Activated T-helper 1 cell treated with anti-CD3 and anti-CD28 coated beads, Interleukin-12 subunit alpha, Interleukin-12 subunit beta, Interleukin-2, Interleukin-4 antibody, amounts not matched to agents 30 ng/mL and 10 ng/mL and 1 ng/mL, durations not matched to agents 14 hours and 24 hours and 36 hours (primary cell): ENCODE measurements at places on chromosomes 16 and 17. TPM values are rescaled to one million over a fixed set of nuclear protein-coding genes. Genes with fewer than 3 reads are reported as not detected.
A peak's percentile ranks its signal among the peaks of the same experiment; 100 is the strongest.

DNA sequence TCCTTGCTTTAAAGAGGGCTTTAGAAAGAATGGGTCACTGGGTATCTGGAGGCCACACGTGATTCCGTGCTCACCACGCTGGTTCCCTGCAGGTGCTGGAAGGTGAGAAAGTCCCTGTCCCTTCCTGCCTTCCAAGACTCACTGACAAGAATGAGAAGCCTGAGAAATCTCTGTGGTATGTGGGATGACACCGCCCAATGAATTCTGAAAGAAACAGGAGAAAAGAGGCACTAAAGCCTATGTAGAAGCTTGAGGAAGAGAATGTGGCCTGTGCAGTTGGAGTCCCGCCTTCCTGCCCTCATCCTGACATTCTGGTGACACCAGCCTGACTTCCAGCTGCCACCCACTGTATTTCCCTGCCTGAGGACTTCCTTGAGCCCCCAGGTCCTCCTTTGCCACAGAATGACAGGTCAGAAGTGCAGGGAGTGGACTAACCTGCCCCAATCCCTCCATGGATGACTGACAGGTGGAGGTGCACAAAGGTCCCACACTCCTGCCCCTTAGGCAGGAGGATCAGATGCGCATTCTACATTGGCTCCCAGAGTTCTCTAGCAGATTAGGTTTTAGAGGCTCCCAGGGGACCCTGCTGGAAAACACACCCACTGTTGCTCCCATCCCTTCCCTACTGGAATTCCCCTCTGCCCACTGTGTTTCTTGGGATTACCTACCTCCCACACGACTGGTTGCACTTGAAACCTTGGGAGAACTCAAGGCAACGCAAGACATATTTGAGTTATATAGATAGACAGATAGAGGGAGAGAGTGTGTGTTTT lies 38.6 kb upstream of the TENT4B start:
- H3K36me3 ChIP-seq: no peaks in the 10 kb centered on the region
- no peak for DNase-seq
- no peak overlapping the region for H3K27ac ChIP-seq
- no peaks in the 10 kb centered on the region for H3K27me3 ChIP-seq

GRCh38 chr17:671076-671762 lies 43.4 kb downstream of the VPS53 start:
- no peak overlapping the region for H3K27ac ChIP-seq
- peaks cover 5% of the 10 kb centered on the region for H3K4me1 ChIP-seq
- DNase-seq: no peak
- H3K27me3 ChIP-seq: no peaks in the 10 kb centered on the region

The ASGR1 gene
- total RNA-seq: 1.1 and 1.6 TPM in 2 replicates

DNA sequence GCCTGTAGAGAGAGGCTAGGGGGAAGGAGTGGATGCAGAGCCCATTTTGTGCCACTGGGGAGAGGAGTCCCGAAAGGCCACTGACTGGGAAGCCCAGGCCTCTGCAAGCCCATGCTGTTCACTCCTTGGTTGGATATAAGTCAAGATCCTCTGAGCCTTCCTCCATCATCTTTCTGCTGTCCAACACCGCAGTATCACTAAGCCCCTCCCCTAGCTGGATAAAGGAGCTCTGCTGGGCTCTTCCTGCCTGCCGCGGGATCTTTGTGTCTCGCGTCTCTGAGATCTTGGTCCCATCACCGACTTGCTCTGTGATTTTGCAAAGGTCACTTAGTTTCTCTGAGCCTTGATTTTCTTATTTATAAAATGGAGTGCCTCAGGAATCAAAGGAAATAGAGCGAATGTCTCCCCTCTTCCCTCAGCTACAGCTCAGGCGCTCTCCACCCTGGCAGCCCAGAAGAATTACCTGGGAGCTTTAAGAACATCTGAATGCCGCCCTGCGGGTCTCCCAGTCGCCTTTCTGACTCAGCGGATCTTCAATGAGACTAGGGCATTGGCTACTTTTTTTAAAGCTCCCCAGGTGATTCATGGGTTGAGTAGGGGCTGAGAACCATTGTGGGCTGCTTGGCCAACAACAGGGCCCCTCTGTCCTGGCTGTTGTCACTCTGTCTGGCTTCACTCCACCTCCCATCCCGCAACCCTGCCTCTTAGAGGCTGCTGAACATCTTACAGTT lies 25.2 kb upstream of the TMEM220 start:
- H3K4me3 ChIP-seq: no peak overlapping the region
- H3K27me3 ChIP-seq: peaks cover 2% of the 10 kb centered on the region
- no peaks in the 10 kb centered on the region for H3K4me1 ChIP-seq
- no peak overlapping the region for H3K27ac ChIP-seq
- H3K36me3 ChIP-seq: no peaks in the 10 kb centered on the region

GRCh38 chr17:35238821-35239220 lies 4.1 kb upstream of the SLFN5 start:
- H3K27me3 ChIP-seq: no peaks in the 10 kb centered on the region
- H3K27ac ChIP-seq: peak overlapping the region; percentile 75
- peaks cover 18% of the 10 kb centered on the region for H3K36me3 ChIP-seq
- H3K4me1 ChIP-seq: peaks cover 64% of the 10 kb centered on the region

The PIRT gene
- not detected in 2 replicates for total RNA-seq

DNA sequence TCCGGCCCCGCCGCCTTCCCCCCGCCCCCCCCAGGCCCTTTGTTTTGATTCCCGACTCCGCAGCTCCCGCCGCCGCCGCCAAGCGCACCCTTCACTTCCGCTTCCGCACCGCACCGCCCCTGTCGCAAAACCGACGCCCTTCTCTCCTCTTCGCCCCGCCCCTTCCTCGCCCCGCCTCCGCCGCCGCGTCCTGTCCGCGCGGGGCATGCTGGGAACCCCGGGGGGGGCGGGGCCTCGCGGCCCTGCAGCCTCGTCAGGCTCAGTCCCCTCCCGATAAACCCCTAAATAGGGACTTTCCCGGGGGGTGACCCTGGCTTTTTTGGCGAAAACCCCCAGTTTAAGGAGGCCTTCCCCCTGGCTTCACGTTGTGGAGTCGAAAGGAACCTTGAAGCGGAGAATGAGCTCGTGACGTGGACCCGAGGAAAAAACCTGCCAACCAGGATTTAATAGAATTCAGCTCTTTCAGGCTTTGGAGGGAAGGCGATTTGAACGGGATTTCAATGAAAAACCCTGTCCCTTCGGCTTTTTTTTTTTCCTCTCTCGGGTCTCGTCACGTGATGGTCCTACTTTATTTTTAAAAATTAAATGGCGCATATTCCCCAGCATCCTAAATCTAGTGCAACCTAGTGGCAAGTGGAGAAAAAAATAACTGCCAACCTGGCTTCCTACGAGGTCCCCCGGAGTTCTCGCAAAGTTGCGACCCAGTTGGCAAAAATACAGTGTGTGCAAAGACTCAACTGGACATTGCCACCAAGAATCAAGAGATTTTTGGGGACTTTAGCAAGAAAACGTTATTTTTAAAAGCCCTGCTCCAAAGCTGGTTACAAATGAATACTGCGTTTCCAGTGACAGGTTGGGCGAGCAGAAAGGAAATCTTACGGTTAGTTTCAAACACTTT lies at the start of gene MARF1:
Gene MARF1 (minus strand): TSS at position 107 of the 898 bp plus-strand sequence. CDS start 3,921 bp downstream, outside the sequence.
- DNase-seq: peak; percentile 98
- H3K27ac ChIP-seq: peak within 1 kb of the TSS; percentile 96
- peak within 1 kb of the TSS; percentile 96 for H3K4me3 ChIP-seq
- peaks cover 49% of the 10 kb centered on the region for H3K4me1 ChIP-seq
- peaks cover 12% of the 10 kb centered on the region for H3K36me3 ChIP-seq

DNA sequence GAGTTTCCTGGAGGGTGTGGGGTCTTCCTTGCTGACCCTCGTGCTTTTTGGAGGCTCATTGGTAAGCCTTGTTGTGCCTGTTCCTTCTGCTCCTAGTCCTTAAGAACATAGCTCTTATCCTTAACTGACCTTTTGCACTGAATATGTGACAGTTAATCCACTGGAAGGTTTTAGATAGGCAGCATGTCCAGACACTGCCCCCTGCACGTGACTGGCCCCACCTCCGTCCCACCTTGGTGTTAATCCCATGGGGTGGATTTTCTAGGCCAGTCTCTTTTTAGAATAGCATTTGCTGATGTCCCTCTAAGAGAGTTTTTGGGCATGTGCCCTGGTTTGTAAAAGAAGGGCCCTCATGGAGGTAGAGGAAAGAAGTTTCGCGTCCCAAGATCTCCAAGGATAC lies 58.3 kb downstream of the RBFOX1 start:
- H3K27ac ChIP-seq: no peak overlapping the region
- H3K36me3 ChIP-seq: no peaks in the 10 kb centered on the region
- no peaks in the 10 kb centered on the region for H3K27me3 ChIP-seq
- DNase-seq: no peak

The CNTNAP1 gene
- total RNA-seq: 1.8 and 2.2 TPM in 2 replicates

The DHX40 gene
- 16.8 and 17.1 TPM in 2 replicates for total RNA-seq

DNA sequence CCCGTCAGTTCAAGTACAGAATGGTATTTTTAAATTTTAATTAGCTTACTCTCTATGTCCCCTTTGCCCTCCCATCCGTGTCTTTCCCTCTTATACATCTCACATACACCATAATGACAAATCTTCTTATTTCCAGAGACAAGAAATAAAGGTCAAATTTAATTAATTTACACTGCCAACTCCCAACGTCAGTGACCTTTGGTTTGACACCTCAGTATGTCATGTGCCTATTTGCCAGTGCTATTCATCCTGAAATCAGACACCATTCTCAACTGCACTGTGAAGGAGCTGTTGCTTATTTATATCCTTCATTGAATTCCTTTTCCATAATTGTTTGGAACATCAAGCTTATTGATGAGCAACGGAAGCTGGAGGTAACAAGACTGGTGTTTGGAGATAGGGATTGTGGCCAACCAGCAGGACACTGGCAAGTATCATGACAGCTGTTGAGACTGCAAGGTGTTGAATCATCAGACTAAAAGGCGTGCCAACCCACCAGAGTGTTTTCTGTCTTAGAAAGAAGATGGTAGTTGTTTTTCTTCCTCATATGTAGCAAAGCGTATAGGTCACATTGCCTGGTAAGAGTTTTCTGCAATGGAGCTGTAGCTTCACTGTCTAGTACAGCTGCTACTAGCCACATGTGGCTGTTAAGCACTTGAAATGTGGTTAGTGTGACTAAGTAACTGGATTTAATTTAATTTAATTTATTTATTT lies 12.5 kb downstream of the CALCOCO2 start:
- no peak for DNase-seq
- no peak overlapping the region for H3K4me3 ChIP-seq

DNA sequence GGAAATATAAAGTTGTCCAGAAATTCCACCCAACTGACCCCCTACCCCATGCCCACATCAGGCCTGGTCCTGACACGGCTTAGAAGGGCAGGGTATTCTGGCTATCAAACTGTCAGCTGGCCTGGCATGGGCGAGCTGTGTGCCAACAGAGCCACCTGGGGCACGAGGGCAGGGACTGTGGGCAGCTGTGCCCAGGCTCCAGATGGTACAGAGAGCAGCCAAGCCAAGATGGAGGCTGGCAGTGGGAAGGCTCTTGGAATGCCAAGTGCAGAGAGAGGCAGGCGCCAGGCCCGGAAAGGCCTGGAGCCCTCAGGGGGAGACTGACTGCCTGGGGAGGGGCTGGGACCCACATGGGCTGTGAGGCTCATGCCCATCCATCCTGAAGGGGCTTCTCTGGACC lies 24.3 kb upstream of the PHF12 start:
- no peaks in the 10 kb centered on the region for H3K4me1 ChIP-seq
- no peak for DNase-seq
- no peak overlapping the region for H3K4me3 ChIP-seq

The MYBBP1A gene
- total RNA-seq: 186 and 195 TPM in 2 replicates

DNA sequence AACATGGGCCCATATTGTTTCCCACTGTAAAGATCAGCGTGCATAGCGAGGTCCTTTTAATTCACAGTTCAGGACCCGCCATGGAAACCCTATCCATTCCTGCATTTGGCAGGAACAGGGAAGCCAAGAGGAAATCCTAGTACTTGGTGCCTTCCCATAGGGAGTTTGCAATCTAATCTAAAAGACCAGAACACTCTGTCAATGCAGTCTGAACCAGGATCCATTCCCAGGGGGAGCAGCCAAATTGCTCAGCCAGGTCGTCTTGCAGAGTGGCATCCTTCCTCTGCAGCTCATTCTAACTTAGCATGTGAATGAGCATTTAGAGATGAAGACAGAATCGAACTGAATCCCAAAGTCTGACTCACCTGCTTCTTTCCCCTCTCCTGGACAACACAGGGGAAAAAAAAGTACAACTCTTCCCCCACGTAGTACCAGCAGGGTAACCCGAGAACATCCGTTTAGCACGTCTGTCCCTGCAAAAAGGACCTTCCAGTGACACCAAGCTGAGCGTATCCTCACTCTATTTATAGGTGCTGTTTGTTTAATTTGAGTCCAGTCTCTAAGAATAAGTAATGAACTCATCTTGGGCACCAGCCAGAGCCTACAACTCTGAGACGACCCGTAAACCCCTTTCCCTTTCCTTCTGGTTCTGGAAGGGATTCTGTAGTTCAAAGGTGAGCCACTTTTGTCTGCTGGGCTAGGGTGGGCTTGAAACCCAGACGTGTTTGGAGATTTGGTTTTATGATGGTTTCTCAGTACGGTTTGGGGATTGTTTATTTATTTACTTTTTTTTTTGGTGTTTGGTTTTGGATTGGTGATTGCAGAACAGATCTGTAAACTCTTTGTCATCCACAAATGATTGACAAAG lies 74.5 kb downstream of the ERCC4 start:
- DNase-seq: no peak
- peaks cover 12% of the 10 kb centered on the region for H3K4me1 ChIP-seq
- no peak overlapping the region for H3K4me3 ChIP-seq
- no peak overlapping the region for H3K27ac ChIP-seq
